ENCODE measurements at places on chromosomes 12 and 14.

DNA sequence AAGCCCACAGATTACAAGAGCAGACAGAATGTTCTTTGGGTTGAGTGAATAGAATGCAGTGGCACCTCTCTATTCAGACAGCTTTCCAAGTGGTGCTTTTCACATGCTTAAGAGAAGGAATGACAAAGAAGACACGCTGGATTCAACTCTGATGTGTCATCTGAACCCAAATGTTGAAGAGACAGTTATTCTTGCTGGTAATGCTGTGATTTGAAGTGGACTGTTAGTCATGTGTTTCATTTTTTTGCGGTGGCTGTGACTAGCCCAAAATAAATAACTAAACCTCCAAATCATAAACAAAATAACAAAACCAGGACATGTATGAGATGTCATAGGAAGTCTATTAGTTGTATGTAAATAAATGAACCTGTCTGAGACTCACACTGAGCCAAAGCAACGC, 391.8 kb upstream of the PRICKLE1 start:
- DNase-seq, result peak; percentile 47

GRCh38 chr12:29591140-29592020, 93.9 kb upstream of the OVCH1 start:
- no peak for DNase-seq

- no peak for DNase-seq
Measured at GRCh38 chr12:51632623-51633022, 41.6 kb downstream of the SCN8A start.

GRCh38 chr12:93763746-93764147, 86.6 kb downstream of the CRADD start:
- no peak for DNase-seq

- peak; percentile 30 for DNase-seq
Measured at GRCh38 chr12:80412343-80412953, 31.6 kb upstream of the PTPRQ start.

DNA sequence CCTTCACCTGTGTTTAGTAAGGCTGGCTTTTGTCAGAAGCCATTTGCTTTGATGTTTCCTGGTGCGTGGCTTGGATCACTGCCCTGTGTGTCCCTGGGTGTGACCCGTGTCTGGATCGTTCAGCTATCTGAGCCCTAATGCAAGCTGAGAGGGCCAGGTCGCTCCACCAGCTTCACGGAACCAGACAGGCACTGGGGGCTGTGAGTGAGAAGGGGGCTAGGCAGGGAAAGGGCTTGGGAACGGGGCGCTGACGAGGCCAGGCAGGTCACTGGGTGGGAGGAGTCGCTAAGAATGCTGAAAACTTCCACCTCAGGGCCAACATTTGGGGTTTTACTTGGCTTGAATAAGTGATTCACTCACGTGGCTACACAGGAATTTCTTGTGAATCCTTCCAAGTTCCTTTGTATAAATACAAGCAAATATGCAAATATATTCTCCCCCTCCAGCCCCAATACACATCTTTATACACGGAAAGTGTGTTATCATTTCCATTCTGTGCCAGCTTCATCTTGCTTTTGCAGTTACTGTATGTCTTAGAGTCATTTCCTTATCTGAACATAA, 24.2 kb upstream of the MMP17 start:
- DNase-seq, result no peak

DNA sequence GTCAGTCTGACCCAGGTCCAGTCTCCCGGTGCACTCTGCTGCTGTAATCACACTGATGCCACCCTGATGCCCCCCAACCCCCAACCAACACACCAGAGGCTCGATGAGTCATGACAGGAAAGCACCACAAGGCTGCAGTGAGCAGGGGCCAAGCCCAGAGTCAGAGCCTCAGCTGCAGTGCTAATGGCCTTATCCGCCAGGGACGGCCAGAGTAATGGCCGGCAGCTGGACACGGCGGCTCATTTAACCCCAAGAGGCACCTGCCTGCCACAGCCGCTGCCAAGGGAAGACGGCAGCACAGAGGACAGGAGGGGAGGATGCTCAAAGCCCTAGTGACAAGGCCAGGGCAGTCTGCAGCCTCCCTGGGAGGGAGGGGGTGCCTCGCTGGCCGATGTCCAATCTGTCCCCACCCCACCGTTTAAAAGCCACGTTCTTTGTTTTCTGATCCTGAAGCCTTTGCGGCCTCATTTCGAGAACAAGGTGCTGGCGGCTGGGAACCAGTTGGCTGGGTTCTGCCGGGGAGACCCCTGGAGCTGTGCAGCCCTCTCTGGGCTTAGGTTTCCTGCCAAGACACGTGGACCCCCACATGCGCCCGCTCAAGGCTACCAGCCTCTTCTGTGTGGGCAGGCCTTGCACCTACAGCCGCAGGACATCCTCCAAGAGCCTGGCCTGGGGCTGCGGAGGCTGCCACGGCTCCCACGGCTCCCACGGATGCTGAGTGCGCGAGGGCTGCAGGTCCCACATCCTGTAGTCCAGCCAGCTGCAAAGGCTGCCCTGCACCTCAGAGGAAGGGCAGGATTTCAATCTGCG, 13.1 kb downstream of the CCDC85C start:
- DNase-seq, result no peak

DNA sequence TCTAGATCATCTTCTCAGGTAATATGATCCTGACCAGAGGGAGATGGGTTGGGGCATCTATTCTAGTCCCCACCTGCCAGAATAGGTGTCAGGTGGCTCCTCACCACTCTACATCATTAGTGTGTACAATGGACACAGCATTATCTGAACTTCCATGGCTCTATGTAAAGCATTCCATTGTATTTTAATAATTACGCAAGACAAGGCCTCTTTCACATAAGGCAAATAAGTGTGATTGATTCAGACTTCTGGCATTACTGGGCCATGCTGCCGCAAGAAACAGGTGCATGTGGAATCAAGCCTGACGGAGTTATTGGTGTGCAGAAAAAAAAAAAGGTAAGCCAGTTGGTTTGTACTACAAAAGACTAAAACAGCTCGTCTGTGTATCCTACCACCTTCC, 3.1 kb upstream of the DDHD1 start:
- DNase-seq, result no peak

- DNase-seq, result no peak
Measured at GRCh38 chr14:33612197-33612505, 338.7 kb downstream of the EGLN3 start.

DNA sequence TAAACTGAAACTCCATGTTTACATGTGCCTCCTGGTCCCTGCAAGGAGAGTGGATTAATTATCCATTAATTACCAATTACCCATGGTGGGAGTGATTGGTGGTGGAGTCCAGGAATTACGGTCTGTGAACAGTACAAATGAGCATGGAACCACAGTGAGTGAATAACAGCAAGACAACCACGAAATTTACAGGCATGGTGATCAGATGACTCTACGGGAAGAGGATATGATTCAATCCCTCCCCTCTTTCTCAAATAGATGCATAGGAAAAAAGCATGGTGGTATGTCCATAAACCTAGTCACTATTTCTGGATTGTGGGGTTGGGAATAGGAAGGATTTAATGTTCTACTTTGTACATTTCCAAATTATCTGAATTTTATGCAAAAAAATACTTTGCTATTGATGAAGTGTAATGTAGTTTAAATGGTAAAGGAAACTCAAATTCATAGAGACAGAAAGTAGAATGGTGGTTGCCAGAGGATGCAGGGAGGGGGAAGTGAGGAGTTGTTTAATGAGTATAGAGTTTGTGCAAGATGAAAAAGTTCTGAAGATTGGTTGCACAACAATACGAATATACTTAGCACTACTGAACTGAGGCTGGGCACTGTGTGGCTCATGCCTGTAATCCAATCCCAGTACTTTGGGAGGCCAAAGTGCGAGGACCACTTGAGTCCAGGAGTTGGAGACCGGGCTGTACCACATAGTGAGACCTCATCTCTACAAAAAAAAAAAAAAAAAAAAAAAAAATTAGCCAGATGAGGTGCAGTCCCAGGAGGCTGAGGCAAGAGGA, 41.2 kb upstream of the C12orf75 start:
- peak; percentile 19 for DNase-seq

DNA sequence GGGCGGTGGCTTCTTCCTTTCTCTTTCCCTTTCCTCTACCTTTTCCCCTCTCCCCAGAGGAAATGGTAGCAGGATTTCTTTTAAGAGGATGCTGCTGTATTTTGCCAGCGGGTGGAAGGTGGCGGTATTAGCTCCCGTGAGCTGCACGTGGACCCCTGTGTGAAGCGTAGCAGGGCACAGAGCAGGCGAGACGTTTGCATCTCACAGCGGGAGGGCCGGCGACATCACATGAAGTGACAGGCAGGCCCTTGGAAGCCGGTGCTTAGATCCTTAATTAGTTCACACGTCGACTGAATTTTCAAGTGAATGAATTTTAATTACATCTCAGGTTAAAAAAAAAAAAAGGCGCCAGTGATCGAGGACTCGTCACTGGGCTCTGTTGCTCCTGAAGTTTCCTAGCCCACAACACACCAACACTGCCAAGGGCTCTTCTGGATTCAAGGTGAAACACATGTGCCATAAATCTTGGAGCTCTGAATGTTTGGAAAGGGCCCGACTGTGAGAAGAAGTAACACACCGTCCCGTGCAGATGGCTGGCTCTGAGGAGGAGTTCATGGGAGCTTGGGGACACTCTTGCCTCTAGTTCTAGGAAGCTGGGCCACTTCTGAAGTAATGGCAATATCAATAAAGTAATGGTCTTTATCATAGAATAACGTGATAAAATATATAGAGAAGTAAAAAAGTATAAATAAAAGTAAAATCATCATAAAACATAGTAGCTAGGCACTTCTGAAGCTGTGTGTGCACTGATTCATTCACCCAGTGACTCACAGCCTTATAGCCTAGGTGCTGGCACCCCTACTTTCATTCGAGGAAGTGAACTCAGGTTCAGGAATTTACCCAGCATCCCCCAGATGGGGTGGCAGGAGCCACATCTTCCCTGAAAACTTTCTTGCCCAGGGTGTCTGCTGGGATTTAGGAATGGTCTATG, 75.3 kb downstream of the AACS start:
- DNase-seq, result peak; percentile 54

GRCh38 chr14:33259764-33260163, 321.1 kb downstream of the NPAS3 start:
- no peak for DNase-seq

DNA sequence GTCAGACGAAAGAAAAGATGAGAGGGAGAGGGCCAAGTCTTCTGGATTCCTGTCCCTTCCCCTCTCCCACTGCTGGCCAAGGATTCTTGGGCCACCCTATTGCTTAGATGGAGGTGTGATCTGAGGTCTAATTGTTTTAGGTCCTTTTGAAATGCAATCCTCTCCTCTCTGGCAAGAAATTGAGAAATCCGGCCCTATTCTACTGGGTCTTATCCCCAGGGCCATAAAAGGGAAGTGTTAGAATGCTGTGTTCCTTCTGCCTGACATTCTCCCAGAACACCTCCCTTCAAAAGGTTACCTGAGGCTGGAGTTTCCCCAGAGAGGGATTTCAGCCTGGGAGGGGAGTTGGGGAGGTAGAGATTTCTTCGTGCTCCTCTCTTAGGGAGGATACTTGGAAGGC, 4.4 kb downstream of the WNT5B start:
- no peak for DNase-seq

DNA sequence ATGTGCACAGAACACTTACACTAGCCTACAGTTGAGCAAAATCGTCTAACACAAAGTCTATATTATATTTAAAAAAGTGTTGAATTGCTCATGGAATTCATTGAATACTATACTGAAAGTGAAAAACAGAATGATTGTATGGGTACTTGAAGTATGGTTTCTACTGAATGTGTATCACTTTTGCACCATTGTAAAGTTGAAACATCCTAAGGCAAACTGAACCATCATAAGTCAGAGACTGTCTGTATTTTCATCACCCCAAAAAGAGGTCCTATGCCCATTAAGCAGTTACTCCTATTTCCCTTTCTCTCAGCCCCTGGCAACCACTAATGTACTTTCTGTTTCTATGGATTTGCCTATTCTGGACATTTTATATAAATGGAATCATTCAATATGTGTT, 4.4 kb upstream of the AMIGO2 start:
- DNase-seq, result no peak

DNA sequence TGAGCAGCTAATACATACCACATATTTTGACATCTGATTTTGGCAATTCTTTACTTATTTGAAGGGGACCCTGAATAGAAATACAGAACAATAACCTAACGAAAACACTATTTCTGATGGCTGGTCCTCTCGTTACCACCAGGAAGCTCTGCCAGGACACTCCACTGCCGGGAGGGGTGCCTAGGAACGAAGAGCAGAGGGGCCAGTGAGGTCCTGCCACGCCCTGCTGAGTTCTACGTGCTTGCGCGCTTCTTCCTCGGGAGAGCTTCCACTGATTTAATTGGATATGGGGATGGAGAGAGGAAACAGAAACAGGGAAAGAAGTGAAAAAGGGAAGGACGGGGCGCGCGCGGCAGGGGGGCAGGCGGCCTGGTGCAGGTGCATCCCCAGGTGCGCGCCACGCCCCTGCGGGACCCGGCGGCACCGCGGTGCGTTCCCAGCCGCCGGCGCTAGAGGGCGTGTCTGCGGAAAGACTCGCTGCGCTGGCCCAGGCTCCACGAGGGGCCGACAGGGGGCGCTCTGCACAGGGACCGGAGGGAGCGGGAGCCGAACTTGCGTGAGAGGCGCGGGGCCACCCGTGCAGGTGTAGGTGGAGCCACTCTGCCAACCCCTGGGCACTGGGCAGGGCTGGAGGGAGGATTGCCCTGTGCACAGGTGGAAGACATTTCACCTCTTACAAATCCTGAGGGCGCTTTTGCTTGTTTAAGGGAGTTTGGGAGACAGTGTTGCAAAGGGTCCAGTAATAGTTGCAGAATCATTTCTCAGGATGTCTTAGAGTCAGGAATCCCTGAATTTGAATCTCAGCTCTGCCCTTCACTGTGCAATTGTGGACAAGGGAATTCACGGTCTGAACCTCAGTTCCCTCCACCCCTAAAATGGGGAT, 986.3 kb upstream of the TMEM132C start:
- DNase-seq, result no peak

DNA sequence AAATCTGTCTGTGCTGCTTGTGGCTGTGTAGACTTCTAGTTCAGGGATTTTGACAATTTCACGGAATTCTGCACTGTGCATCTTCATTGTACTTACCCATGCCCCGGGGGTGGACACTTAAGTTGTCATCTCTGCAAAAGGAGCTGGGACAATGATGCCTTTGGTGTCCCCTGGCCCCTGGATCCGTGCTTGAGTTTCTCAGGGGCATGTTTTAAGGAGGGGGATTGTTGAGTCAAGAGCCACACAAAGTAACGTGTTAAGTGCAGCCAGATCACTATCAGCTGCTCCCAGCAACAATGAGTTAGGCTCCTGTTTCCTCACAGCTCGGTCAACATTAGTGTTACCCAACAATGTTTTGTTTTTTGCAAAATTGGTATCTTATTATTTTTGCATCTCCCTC, 305.0 kb upstream of the DIO3 start:
- DNase-seq, result no peak

DNA sequence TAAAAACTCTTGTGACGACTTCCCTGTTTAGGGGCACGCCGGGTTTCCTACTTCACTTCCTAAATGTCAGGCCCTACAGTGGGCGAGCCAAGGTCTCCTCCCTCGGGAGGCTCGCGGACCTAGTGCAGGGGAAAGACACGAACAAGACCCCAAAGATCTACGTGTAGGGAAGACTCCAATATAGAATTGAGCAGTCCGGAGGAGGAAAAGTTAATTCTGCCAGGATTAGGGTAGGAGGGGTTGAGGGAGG, 564 bp downstream of the ATXN3 start:
- no peak for DNase-seq

GRCh38 chr14:42541535-42542001, 934.9 kb downstream of the LRFN5 start:
- DNase-seq, result no peak

Measured in non-pigmented ciliary epithelial cell (primary cell).